ENCODE measurements at places on chromosomes 1 and 21.

DNA sequence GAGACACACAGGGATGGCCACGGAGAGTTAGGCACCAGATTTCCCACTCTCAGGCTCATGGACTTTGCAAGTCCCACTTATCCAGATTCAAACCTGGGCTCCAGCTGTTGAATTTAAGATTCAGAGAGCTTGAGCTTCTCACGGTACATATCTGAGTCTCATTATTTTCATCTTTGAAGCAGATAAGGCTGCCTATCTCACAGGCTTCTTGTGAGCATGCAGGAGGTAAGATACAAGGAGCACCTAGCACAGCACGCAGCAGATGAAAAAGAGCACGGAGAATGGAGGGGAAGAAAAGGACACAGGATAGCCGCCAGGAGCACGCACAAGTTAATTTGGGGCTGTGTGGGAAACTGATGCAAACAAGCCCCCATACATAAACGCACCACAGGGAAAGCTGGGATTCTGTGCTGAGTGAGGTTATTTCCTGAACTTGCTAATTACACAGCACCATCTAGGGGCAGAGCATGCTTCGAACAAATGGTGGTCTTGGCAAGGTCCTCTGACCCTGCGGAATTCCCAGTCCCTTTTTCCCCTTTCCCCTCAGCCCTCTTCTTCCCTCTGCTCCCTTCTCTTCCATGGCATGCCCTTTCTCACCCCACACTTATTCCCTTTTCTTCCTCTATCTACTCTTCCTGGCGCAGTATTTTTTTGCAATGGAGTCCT, 134.7 kb upstream of the VANGL1 start:
- peak; percentile 20 for DNase-seq

DNA sequence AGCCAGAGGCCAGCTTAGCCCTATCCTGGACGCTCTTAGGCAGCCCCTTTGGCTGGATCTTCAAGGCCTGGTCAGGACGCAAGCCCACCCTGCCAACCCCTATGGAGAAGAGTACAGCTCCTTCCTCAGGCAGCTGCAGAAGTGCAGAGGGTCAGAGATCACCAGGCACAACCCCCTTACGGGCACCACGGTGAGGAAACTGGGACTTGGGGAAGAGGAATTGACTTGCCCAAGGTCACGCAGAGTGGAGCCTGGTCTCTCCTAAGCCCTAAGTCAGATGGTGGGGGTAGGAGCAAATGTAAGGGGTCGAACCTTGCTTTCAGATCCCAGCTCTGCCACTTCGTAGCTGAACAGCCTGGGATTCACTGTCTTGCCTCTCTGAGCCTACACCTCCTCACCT, 3.7 kb downstream of the E2F2 start:
- no peak for DNase-seq

DNA sequence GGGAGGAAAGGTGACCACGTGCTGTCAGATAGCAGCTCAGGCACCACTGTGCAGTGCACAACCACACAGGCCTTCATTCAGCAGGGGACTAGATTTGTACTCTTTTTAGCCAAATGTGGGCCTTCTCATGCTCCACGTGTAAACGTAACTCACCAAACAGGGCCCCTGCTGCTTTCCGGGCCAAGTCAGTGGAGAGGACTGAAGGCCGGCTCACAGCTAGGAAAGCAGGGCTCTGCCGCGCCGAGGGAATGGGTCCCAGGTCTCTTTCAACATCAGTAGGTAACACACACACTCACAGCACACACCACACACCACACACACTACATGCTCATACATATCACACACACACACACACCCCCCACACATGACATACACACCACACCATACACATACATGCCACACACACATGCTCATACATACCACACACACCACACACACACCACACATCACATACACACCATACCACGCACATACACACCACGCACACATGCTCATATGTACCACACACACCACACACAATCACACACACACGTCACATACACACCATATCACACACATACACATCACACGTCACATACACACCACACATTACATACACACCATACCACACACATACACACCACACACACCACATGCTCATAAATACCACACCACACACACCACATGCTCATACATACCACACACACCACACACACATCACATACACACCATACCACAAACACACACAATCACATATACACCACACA, 124.0 kb upstream of the ERG start:
- no peak for DNase-seq

DNA sequence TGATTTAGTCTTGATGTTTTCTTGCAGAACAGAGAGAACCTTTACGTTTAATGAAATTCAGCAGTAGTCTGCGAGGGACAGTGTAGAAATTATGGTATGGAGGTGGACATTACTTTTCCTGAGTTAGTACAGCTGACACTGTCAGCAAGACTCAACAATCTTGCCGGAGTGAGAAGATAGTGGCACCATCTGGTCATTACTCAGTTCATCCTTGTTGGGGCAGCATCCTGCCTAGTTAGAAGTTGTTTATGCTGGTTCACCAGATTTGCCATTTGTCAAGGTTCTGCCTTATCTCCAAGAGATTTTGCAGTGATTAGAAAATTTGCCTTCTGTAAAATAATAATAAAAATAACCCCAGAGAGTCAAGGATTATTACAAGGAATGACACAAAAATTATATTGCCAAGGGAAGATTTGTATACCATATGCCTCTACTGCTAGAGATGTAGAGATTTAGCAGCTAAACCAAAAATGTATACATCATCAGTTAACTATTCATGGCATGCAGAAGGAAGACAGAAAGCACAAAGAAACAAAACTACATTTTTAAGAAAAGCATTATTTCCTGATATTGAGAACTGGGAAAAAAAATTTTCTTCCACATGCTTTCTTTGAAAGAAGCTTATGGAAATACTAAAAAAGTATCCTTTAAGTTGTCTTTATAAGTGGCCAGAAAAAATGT, 1967.4 kb downstream of the NCAM2 start:
- no peak for DNase-seq

GRCh38 chr21:38544661-38545060, 46.4 kb upstream of the ERG start:
- no peak for DNase-seq

DNA sequence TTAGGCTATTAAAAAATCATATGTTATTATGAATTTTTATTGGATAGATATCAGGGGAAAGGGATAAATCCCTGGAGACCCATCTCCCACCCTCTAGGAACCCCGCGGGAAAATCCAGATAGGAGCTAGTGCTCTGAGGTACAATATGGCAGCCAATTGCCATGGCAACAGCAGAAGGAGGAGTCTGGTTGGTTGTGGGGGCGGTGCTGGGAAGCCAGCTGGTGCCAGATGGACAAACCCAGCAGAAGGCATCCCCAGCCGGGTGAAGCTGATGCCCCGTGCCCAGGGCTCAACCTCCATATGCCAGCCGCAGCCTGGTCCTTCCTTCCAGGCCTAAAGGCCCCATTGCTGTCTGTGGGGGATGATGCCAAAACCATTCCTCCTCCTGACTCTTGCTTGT, 38.3 kb downstream of the RHBG start:
- no peak for DNase-seq

GRCh38 chr1:74425676-74426075, 86.7 kb downstream of the LRRC53 start:
- no peak for DNase-seq

DNA sequence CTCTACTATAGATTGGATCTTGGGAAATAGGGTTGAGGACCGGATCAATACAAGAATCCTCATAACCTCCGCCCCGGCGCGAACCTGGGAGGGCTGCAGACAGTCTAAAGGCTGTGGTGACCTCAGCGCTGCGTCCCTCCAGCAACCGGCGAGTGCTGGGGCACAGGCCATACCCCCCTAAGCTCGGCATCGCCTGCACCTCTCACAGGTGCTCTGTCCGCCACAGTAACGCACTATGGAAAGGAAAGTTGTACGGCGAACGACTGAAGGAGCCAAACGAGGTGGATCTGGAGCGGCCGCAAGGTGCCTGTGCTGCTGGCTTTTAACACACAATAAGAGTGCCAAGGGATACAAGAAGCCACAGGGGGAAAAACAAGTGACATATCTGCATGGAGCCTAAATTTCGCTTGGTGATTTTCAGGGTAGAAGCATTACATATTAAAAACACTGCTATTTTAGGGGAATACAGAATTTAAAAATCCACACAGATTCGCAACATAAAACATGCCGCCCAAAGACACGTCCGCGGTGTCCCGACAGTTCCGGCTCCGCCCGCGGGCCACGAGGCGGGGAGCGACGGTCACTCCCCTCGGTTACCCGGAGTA, 1.4 kb upstream of the RBM15 start:
- DNase-seq = peak; percentile 32

GRCh38 chr1:167629681-167630567, at the start of gene RCSD1:
RCSD1 (plus strand) TSS chr1:167630232; CDS start chr1:167630424, 192 bp downstream.
- DNase-seq = peak; percentile 23

DNA sequence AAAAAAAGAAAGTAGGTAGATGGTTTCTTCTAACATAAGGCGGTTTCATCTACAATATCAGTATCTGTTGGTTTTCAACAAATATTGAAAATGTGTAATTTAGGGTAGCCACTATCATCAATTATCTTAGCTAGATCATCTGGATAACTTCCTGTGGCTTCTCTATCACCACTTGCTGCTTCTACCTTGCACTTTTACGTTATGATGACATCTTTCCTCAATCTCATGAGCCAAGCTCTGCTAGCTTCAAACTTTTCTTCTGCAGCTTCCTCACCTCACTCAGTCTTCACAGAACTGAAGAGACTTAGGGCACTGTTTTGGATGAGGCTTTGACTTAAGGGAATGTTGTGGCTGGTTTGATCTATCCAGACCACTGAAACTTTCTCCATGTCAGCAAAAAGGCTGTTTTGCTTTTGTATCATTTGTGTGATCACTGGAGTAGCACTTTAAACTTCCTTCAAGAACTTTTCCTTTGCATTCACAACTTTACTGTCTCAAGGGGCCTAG, 144.9 kb upstream of the HP1BP3 start:
- no peak for DNase-seq

GRCh38 chr21:40049031-40049930, 182.0 kb downstream of the PCP4 start:
- DNase-seq = peak; percentile 42

DNA sequence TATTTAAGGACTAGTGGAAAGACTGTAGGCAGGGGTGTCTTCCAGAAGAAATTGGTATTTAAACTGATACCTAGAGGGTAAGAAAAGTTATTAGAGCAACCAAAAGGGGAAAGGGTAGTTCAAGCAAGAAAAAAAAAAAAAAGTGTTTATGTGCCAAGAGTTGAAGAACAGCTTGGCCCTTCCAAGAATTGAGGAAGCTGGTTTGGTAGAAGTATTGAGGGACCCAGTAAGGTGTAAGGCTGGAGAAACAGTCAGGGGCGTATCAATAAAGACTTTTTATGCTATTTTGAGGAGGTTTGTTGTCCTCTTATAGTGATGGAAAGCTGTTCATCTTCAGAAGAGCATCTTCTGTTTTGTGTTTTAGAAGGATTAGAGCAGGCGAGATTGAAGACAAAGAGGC, 108.3 kb downstream of the PTPRC start:
- DNase-seq = no peak

- DNase-seq = peak; percentile 50
These were observed 560 bp downstream of the PLEKHM2 start for GRCh38 chr1:15684468-15685291.

DNA sequence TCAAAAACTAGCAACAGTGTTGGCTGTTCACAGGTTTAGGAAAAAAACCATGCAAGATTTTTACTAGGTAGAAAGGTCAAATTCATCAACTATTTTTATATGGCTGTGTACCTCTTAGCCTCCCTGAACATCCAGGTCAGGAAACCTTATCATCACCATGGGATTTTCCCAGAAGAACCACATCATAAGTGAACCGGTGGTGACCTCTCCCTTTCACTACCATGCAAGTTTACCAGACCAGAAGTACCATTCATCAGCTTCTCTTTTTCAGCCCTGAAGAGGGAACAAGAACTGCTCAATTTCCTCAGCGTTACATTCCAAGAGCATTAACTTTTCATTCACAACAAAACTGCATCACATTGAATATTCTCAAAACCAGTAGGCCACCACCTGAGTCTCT, 5.9 kb downstream of the SSBP3 start:
- DNase-seq = no peak

- no peak for DNase-seq
These were observed 67.9 kb downstream of the LRRC8D start for GRCh38 chr1:89888480-89889322.

GRCh38 chr1:150441121-150441520, 46.1 kb upstream of the TARS2 start:
- DNase-seq = no peak

DNA sequence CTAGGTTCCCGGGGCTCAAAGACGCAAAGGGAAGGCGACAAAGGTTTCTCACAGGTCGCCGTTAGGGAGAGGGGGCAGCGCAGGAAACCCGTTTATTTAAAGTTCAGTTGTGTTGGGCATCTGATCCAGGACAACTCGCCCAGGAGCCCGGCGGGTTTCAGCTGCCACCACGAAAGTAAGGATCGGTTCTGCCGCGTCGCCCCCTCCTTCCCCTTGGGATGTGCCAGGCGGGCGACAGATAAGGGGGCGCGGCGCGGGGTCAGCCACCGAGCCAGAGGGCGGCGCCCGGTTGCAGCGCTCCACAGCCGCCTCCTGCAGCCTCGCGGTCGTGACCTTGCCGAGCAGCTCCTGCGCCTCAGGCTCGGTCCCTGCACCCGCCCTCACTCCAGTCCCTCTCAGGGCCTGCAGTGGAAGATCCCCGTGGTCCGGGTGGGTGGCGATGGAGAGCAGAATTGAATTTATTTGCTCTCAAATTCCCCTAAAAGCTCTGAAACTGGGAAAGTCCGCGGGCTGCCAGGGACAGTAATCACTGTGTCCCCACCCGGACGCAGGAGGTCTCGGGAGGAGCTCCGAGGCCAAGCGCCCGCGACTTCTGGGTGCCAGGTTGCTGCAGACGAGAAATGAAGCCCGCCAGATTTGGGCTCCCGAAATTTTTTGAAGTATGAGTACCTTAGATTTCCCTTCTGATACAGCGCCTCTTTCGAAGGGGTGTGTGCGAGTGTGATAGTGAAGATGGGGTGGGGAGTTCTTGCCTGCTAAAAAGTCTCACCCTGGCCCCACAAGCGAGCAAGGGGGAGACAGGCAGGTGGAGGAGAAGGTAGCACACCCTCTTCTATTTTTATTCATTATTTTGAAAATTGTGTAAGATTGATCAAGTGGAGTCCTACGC, 28.4 kb upstream of the NFIA start:
- DNase-seq = no peak

- DNase-seq = no peak
These were observed 151.4 kb downstream of the CYYR1 start for GRCh38 chr21:26421724-26422123.

DNA sequence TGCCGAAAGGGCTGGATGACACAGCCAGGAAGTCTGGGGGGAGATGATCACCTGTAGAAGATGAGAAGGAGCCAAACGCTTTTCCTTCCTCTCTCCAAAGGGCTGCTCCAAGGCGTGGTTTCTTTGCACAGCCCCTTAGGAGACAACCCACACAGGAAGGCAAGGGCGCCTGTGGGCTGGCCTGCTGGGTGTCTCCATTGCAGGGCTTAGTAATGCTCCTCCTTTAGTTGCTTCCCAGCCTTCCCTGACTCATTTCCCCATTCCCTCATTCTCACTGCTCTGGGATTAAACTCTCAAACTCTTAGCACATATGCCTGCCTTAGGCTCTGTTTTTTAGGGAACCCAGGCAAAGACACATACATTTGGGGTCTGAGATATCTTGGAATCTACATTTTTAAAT, 1.7 kb upstream of the CLCA1 start:
- DNase-seq = no peak

GRCh38 chr1:202807926-202808757, at the start of gene KDM5B:
KDM5B (minus strand) TSS chr1:202808421; CDS start chr1:202808305, 116 bp downstream.
- DNase-seq = peak; percentile 69

GRCh38 chr1:199204231-199204630, 565.4 kb downstream of the PTPRC start:
- no peak for DNase-seq

GRCh38 chr1:109669246-109669948, 1.5 kb downstream of the GSTM2 start:
- DNase-seq = no peak

GRCh38 chr1:232250838-232251237, 379.1 kb downstream of the SIPA1L2 start:
- DNase-seq = no peak

Measured in uterus (tissue), 4 donors.